ENCODE measurements at places on chromosomes 11 and 22. TPM values are rescaled to one million over a fixed set of nuclear protein-coding genes. Genes with fewer than 3 reads are reported as not detected.
A peak's percentile ranks its signal among the peaks of the same experiment; 100 is the strongest.

- no peak overlapping the region for H3K27ac ChIP-seq
- no peak for DNase-seq
- H3K4me1 ChIP-seq, result peaks cover 8% of the 10 kb centered on the region
Observed at GRCh38 chr22:36762687-36763260, 13.1 kb downstream of the IFT27 start.

DNA sequence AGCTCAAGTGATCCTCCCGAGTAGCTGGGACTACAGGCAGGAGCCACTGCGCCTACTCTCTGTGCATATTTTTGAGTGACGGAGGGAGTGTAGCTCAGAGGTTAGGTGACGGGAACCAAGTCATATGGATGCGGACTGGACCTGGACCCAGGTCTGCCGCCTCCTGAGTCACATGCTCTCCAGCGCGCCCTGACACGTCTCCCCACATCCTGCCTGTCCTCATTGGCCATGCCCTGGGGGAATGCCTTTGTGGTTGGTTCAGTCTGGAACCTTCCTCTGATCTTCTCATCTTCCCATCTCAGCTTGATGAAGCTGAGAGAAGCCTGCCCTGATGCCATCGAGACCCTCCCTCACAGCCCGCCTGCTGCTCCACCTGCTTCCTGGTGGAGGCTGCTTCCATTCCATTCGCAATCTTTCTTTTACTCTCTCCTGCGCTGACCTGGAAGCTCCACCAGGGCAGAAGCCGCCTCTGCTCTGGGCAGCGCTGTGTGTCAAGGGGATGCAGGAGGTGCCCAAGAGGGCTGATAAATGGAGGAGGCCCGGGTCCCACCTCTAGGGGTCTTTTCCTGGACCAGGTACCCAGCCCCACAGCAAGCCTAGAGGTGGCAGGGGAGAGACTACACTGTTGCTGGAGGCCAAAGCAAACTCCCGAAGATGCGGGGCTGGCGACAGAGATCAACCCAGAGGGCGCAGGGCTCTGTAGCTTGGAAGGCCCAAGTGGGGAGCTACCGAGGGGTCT, 13.9 kb upstream of the BAIAP2L2 start:
- H3K27me3 ChIP-seq, result no peaks in the 10 kb centered on the region
- DNase-seq, result no peak
- no peak overlapping the region for H3K27ac ChIP-seq
- no peak overlapping the region for H3K4me3 ChIP-seq
- no peaks in the 10 kb centered on the region for H3K36me3 ChIP-seq
- H3K4me1 ChIP-seq, result no peaks in the 10 kb centered on the region

DNA sequence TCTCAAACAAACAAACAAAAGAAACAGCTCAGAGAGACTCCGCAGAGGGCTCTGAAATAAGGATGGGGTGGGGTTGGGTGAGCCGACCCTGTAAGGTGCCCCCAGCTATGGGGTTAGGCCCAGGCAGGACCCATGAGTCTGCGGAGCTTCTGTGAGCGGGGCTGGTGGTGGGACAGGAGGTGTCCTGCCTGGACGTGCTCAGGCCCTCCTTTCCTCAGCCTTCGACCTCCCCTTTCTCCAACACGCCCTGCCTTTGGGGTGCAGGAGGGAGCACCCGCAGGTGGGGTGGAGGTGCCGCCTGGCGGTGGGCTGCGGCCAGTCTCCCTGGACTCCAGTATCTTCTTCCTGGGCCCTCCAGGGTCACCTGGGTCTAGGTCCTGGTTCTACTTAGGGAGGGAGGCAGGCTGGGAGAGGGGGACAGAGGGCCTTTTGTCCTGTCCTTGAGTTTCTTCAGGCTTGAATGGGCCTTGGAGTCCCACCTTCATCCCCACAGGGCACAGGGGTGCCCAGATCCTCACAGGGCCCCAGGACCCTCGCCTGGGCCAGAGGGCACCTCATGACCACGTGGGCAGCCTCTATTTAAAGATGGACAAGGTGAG, 12.3 kb downstream of the PRR33 start:
- H3K4me1 ChIP-seq, result no peaks in the 10 kb centered on the region
- H3K27me3 ChIP-seq, result no peaks in the 10 kb centered on the region
- no peak for DNase-seq
- no peak overlapping the region for H3K27ac ChIP-seq
- no peak overlapping the region for H3K4me3 ChIP-seq

GRCh38 chr11:45041596-45041995, 90.9 kb upstream of the TP53I11 start:
- H3K36me3 ChIP-seq, result no peaks in the 10 kb centered on the region
- H3K4me3 ChIP-seq, result no peak overlapping the region
- no peak for DNase-seq
- H3K27ac ChIP-seq, result no peak overlapping the region
- no peaks in the 10 kb centered on the region for H3K27me3 ChIP-seq

- H3K27ac ChIP-seq, result peak overlapping the region; percentile 87
- no peak overlapping the region for H3K4me3 ChIP-seq
Observed at GRCh38 chr11:68381716-68382115, 69.3 kb downstream of the LRP5 start.

- no peak overlapping the region for H3K27ac ChIP-seq
- H3K4me3 ChIP-seq, result no peak overlapping the region
- peaks cover 16% of the 10 kb centered on the region for H3K4me1 ChIP-seq
- no peak for DNase-seq
- no peaks in the 10 kb centered on the region for H3K27me3 ChIP-seq
- no peaks in the 10 kb centered on the region for H3K36me3 ChIP-seq
Observed at GRCh38 chr22:46030231-46030880, 53.4 kb upstream of the WNT7B start.

DNA sequence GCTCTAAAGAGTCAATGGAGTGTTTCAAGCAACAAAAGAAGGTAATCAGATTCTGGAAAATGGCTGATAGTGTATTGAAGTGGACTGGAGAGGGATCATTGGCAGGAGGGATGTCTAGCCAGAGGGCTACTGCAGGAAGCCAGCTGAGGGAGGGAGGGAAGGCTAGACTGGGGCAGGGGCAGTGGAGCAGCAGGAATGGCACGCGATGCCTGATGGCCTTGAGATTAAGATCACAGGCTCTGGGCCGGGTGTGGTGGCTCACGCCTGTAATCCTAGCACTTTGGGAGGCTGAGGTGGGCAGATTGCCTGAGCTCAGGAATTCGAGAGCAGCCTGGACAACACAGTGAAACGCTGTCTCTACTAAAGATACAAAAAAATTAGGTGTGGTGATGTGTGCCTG, 47.5 kb upstream of the PRDM11 start:
- H3K27me3 ChIP-seq, result peaks cover 12% of the 10 kb centered on the region
- no peak overlapping the region for H3K27ac ChIP-seq
- H3K4me1 ChIP-seq, result peaks cover 9% of the 10 kb centered on the region
- DNase-seq, result no peak
- H3K4me3 ChIP-seq, result no peak overlapping the region

The CCDC87 gene
- not detected for total RNA-seq
